ENCODE measurements at places on chromosomes 1 and 21.

GRCh38 chr1:93692451-93692861 lies 10.8 kb upstream of the BCAR3 start:
- peak; percentile 77 for DNase-seq

- peak; percentile 64 for DNase-seq
Measured at GRCh38 chr1:221574529-221574928, 167.4 kb downstream of the DUSP10 start.

GRCh38 chr1:79811173-79811572 lies 804.6 kb upstream of the ADGRL4 start:
- DNase-seq = peak; percentile 72

GRCh38 chr1:240524356-240525069 lies 87.4 kb downstream of the GREM2 start:
- no peak for DNase-seq

GRCh38 chr1:26482921-26483320 lies 10.7 kb downstream of the HMGN2 start:
- DNase-seq = no peak

DNA sequence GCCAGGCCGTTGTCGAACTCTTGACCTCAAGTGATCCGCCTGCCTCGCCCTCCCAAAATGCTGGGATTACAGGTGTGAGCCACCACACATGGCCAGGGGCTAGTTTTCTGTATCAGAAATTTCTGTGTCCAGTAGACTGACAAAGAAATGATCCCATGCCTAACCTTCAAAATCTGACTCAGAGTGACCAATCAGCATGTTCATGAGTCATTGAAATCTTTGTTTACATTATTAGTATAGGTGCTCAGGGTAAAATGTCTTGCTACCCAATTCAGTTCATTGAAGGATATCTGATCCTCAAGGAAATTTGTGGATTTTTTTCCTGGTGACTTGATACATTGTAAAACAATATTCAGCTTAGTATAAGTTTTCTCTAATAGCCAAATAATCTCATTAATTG lies 11.0 kb upstream of the LDLRAD2 start:
- DNase-seq = peak; percentile 51

DNA sequence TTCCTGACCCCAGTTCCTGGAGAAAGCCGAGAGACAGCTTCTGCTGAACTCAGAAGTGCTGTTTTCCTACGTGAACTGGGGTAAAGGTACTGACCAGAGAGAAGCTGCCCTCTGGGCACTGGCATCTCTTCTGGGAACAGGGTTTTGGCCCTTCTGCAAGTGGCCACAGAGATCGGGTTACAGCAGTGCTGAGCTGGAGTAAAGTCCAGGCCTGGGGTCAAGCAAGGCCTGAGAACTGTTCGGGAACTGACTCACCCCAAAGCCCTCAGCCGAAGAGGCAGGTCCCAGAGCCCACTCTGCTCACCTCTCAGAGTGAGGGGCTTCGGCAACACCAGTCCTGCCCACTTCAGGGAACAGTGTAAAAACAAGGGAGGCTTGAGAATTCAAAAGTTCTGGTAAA lies 177.2 kb upstream of the RUNX1 start:
- DNase-seq = peak; percentile 78

DNA sequence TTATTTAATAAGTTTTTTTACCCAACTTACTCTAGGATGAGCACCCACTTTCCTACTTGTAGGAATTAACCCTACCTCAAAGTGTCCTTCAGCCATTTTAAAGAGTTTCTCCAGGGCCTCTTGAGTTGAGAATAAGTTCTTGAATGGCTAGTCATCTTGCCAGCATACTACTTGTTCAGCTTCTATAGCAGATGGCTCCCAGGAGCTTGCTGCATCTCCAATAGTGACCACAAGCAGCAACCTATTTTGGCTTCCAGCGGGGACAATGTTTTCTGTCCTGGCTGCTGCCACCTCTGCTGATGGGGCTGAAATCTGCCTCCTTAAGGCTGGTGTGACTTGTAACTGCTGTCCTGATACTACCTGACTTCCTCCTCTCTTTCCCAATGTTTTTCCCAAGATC lies 20.8 kb upstream of the PIK3R3 start:
- DNase-seq = no peak

DNA sequence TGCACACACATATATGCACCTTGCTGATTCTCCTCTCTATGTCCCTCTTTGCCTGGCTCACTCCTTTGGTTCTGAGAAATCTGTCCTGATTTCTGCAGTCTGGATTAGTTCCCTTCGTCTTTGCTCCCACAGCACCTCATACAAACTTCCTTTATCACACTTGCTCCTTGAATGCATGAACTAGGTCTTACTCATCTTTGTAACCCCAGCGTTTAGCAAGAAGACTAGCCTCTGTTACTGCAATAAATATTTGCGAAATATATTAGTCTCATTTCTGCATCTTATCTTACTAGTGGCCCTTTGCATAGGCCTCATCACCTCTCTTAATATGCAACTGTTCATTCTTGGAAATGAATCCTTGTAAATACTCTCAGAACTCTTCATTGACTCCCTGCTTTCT lies 11.4 kb downstream of the SMYD2 start:
- peak; percentile 51 for DNase-seq

DNA sequence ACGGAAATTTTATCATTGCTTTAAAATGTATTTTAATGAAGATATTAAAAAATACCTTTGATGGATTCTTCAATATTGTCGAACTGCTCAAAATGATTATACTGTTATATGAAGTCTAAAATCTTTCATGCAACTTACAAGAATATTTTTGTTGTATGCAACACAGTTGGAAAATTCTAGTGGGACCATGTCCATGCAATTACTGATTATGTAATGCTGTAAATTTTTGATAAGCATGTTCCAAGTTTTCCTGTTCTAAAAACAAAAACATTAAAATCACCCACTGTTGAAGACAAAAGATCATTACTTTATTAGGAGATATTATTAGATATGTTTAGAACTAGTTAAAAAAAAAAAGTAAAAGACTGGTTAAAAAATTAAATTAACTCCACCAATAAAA lies 132.8 kb downstream of the NFIA start:
- DNase-seq = no peak

GRCh38 chr1:8477983-8478362 lies 160.1 kb downstream of the SLC45A1 start:
- DNase-seq = peak; percentile 60

DNA sequence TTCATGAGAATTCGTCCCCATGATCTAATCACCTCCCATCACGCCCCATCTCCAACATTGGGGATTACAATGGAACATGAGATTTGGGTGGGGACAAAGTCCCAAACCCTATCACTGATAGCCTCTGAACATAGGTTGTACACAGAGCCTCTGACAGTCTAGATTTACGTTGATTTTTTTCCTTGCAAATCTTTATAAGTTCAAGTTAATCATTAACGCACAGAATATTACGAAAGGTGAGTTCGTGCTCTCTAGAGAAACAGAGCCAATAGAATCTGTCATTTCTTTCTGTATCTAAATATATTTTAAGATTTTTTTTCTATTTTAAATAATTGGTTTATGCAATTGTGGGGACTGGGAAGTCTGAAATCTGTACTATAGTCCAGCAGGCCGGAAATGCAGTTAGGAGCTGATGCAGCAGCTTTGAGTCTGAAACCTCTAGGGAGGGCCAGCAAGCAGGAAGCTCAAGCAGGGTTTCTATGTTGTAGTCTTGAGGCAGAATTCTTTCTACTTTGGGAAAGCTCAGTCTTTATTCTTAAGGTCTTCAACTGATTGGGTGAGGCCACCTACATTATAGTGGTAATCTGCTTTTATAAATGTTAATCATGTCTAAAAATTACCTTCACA lies 61.0 kb downstream of the SELENOF start:
- no peak for DNase-seq

GRCh38 chr1:19003371-19004290 lies 47.2 kb upstream of the IFFO2 start:
- DNase-seq = peak; percentile 87

DNA sequence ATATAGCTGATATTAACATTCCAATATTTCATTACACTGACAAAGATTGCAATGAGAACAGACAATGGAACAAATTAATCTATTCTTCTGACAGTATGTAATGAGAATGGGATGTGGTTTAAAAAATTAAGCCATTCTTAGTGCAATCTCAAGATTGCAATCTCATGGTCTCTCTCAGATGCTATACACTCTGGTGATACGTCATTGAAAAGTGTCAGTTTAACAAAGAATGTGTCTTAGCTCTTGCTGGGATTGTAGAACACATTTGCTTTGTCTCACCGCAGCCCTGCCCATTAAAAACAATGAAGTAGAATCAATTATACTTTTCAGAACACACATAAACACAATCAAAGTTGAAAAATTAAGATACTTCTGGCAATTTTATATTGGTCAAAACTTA lies 55.2 kb downstream of the LRRC53 start:
- DNase-seq = no peak

GRCh38 chr1:52767596-52768280 lies 41.5 kb downstream of the ZYG11B start:
- DNase-seq = no peak

DNA sequence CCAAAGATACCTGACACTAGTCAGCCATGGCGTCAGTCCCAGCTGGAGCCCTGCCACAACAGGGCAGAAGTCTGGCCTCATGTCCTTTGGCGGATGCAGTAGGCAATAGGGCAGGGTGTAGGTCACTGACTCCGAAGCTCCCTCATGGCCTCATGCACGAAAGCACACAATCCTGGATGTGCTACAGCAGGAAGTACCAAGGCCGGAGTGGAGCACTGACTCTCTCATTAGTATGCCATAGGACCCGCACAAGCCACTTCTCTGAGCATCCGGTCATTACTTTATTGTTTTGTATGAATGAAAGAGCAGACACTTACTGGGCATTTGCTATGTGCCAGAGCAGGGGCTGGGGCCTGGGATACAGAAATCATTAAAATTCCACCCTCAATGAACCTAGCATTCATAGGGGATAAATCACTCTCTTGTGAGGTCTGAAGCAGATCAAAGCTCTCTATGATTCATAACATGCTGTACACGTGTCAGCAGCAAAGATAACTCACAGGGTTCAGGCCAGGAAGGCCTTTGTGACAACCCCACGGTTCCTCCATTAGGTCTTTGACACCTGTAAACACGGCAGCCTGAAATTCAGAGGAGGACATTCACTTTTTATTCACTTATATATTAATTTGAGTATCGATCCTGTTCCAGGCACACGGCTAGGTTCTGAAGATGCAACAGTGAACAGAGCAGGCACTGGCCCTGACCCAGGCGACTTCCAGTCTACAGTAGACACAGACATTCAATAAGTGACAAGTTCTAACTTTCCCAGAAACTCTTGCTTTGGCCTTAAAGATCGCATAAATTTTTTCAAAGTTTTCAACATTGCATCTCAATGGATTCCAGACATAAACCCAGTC lies 357.9 kb upstream of the USP24 start:
- DNase-seq = peak; percentile 83

- DNase-seq = no peak
Measured at GRCh38 chr1:175150596-175151319, 41.8 kb downstream of the KIAA0040 start.

- no peak for DNase-seq
Measured at GRCh38 chr1:215054266-215054665, 28.3 kb upstream of the KCNK2 start.

DNA sequence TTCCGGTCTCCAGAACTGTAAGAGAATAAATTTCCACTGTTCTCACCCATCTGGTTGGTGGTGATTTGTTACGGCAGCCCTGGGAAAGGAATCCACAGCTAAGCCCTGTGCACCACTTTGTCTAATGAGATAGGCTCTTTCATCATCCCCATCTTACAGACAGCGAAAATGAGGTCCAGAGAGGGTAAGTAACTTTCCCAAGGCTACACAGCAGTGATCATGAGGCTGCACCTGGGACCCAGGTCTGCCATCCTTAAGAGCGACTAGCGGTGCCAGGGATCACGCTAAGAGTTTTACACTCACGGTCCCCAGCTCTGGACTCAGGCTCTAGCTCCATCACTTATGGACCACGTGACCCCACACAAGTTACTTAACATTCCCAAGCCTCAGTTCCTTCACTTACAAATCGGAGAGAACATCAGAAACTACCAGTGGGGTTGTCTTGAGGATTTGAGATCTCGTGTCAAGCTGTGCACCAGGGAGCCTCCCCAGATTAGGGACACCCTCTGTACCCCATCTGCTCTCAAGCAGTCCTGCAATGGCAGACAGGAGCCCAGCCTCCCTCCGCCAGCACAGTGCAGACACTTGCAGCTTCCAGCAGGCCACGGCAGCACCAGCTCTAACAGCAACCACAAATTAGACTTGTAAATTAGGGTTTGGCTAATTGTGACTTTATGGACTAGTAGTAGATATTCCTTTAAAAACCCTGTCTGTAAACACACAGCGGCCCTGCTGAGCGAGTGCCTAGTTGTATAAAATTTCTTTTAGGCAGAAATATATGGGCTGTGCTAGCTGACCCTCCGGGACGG lies 87.3 kb downstream of the DISP3 start:
- no peak for DNase-seq

GRCh38 chr1:236156512-236157208 lies 14.3 kb downstream of the GPR137B start:
- DNase-seq = no peak

Measured in iris pigment epithelial cell (primary cell).